Stimulated activated CD4-positive, alpha-beta T cell treated with anti-CD3 and anti-CD28 coated beads, Interleukin-15, amount 100 ng/mL, for 1 hour (primary cell): ENCODE measurements at places on chromosomes 12 and 14.
A peak's percentile ranks its signal among the peaks of the same experiment; 100 is the strongest.

DNA sequence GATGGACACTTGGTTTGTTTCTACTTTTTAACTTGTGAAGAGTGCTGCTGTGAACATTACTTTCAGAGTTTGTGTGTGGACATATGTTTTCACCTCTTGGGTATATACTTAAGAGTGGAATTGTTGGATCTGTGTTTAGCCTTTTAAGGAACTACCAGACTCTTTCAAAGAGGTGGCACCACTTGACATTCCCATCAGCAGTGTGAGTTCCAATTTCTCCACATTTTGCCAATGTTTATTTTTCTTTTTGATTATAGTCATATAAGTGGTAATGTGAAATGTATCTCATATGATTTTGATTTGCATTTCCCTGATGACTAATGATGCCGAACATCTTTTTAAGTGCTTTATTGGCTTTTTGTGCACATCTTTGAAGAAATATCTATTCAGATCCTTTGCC lies 44.8 kb downstream of the ARHGAP5 start:
- no peak for DNase-seq

GRCh38 chr14:58479975-58480374 lies 52.5 kb downstream of the KIAA0586 start:
- no peak for DNase-seq

GRCh38 chr12:6754411-6754810 lies 1.5 kb upstream of the MLF2 start:
- DNase-seq, result no peak

DNA sequence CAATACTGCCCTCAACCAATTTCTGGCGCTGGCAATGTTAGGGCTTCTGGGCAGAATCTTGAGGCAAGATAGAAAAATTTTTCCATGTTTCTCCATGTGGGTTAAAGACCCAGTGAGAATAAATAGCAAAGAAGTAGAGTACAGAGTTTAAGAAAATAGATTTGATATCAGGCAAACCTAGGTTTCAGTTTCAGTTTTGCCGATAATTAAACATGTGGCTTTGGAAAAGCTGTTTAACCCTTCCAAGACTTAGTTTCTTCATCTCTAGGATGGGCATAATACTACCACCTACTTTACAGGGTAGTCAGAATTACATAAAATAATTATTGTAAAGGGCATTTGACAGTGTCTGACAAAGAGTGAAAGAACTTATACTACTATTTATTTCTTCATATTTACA lies 360.4 kb downstream of the PCNX1 start:
- no peak for DNase-seq

DNA sequence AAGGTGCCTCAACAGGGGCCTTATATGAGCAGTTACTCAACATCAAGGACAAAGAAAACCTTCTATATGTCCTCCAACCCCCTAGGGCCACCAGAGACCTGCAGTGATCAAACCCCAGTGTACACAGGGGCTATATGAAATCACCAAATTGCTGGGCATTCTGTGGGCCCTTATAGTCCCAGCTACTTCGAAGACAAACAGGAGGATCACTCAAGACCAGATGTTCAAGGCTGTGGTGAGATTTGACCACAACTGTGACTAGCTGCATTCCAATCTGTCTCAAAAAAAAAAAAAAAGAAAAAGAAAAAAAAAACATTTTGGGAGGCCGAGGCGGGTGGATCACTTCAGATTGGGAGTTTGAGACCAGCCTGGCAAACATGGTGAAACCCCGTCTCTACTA lies 51.0 kb upstream of the PRB2 start:
- DNase-seq, result no peak

GRCh38 chr12:3152892-3153291 lies 75.7 kb downstream of the TSPAN9 start:
- DNase-seq, result no peak

DNA sequence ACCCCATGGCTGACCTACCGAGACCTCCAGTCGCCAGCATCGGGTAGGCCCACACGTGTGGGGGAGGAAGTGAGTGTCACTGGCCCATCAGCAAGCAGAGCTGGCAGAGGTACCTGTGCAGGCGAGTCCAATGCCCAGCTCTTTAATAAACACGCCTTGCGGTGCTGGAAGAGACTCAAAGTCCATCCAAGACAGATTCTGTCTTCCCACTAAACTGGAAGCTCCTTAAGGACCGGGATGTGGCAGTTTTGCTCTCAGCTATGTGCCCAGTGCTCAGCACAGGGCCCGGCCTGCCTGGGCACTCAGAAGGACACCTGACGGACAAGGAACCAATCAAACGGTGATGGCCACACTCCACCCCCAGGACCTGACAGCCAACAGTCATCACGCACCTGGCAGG lies 65.0 kb downstream of the ITPK1 start:
- no peak for DNase-seq

DNA sequence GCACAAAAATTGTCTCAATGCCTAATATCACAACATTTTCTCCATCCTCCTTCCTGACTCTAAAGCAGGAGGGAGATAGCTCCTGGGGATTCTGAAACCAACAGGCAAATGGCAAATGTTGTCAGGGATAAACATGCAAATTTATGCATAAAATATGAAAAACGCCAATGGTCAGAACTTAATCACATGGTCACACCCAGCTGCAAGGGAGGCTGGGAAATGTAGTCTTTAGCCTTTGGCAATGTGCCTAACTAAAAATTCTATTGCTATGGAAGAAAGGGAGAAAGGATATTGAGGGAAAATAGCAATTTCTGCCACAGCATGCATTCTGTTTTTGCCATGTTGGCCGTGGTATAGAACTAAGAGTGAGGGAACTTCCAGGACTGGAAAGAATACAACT lies 11.7 kb upstream of the OASL start:
- DNase-seq, result no peak

GRCh38 chr12:66393890-66394289 lies 91.6 kb downstream of the HELB start:
- no peak for DNase-seq

DNA sequence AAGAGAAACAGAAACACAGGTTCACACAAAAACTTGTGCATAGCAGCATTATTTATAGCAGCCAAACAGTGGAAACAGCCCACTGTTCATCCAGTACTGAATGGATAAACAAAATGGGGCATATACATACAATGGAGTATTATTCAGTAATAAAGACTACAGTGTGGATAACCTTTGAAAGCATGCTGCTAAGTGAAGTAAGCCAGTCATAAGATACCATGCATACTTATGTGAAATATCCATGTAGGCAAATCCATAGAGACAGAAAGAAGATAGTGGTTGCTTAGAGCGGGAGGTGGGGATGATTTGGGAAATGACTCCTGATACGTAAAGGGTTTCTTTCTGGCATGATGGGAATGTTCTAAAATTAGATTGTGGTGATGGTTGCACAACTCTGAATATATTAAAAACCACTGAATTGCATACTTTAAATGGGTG lies 99.4 kb downstream of the CRADD start:
- DNase-seq, result no peak

- DNase-seq, result no peak
Observed at GRCh38 chr12:25051171-25051570, 102.3 kb upstream of the BCAT1 start.

DNA sequence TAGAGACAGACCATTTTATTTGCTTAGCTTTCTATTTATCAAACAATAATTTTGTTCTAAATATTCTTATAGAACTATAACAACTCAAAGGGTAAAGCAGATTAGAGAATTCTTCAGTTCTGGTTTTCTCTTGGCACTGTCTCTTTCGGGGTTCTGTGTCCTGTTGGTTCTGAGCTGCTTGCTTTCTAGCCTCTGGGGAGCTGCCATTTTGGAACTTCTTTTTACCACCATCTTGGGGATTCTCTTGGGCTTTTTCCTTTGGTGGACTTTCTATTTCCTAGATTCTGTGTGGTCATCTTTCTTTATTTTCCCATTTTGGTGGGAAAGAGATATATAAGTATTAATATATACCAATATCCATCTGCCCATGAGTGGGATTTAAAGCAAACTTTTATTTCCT lies 467.7 kb downstream of the PCNX1 start:
- DNase-seq, result no peak

DNA sequence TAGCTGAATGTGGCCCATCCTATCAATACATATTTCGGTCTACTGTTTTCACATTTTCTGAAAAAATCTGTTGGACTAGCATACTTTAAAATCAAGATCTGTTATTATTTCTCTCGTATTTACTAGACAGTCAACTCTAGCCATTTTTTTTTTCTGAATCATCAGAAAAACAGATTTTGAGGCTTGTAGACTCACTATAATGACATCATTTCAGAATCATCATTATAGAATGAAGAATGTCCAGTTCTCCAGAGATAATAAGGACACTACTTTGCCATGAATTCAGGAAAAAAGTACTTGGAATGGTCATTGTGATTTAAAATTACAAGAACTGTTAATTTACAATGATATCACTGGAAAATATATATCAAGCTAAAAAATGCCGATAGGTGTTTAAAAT lies 589.8 kb downstream of the KCNH5 start:
- no peak for DNase-seq

GRCh38 chr12:16189849-16190248 lies 87.6 kb downstream of the SLC15A5 start:
- no peak for DNase-seq

DNA sequence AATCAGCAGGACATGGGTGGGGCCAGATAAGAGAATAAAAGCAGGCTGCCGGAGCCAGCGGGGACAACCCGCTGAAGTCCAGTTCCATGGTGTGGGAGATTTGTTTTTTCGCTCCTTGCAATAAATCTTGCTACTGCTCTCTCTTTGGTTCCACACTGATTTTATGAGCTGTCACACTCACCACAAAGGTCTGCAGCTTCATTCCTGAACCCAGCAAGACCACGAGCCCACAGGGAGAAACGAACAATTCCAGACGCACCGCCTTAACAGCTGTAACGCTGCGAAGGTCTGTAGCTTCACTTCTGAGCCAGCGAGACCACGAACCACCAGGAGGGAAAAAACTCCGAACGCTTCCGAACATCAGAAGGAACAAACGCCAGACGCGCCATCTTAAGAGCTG lies 2.8 kb upstream of the CNIH1 start:
- no peak for DNase-seq

GRCh38 chr14:69685218-69685616 lies 73.8 kb downstream of the SUSD6 start:
- peak; percentile 23 for DNase-seq

GRCh38 chr14:71430321-71430677 lies 501.9 kb upstream of the RGS6 start:
- DNase-seq, result no peak

DNA sequence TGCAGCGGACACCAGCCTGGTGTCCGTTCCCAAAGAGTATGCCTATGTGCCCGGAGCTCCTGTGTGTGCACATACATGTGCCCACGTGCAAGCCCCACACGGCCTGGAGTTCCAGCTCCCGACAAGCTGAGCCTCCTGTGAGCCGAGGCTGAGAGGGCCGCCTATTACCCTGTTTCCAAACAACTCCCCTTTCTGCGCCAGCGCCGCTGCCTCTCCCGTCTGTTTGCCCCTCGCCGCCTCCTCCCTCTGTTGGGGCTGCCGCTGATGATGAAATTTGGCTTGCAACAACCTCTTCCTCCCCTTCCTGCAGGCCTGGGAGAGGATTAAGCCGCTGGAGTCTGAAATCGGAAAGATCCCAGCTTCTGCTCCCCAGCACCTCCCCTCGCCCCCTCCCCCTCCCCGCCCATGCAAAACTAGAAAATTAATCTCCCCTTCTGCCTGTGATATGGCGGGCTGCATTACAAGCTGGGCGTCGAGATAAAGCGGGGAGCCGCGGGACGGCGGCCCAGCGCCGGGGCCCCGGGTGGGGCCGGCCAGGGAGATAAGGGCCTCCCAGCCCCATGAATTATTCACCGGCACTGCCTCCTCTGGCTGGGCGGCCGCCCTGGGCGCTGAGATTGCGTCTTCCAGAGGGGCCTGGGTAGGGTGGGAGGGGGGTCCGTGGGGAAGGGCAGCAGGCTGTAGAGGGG lies 6.8 kb upstream of the ASIC1 start:
- no peak for DNase-seq

GRCh38 chr12:108468196-108468968 lies 46.7 kb upstream of the FICD start:
- DNase-seq, result no peak

DNA sequence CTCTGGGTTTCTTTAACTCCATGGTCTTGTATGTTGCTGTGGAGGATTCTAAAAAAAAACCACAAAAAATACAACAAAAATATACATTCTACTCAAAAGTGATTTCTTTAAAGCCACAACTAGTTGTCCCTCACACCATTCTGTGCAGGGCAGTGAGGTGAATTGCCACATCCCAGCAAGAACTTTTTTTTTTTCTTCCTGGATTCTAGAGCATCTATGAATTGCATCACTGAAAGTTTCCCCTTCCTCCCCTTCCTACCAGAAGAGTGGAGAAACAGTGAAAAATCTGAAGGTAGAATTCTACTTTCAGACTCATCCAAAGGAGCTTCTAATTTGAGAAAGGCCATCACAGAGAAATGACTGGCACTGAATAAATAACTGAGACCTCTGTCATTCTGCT lies 395.3 kb downstream of the AEBP2 start:
- no peak for DNase-seq

GRCh38 chr12:131066207-131066885 lies 112.6 kb downstream of the ADGRD1 start:
- DNase-seq, result no peak

DNA sequence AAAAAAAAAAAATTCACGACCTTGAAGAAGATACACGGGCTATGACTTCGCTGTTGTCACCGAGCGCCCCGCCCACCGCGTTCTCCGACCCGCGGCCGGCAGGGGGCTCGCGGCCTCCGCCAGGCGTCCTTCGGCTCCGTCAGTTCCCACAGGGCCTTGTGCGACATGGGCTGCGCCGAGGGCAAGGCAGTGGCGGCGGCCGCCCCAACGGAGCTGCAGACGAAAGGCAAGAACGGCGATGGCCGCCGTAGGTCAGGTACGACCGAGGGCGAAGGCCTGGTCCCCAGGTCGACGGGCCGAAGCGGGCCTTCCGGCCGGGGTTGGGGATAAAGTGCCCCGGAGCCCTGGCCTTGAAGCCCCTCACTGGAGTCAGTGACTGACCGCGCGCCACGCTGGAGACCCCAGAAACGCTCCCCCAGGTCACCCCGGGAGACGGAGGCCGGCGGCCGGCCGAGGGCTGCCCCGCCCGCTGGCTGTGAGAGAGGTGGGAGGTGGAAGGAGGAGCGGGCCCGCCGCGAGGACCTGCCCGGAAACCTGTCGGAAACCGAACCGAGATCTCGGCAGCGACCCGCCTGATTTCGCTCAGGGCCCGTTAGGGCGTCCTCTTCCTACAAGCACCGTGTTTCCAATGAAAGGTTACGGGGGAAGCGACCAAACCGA lies at the start of gene TXNRD1:
TSS of gene TXNRD1 (plus strand) at position 142 of the 660 bp plus-strand sequence. CDS start at position 166, 24 bp downstream.
- peak; percentile 72 for DNase-seq

GRCh38 chr12:50637870-50638481 lies 125.9 kb upstream of the ATF1 start:
- DNase-seq, result no peak

DNA sequence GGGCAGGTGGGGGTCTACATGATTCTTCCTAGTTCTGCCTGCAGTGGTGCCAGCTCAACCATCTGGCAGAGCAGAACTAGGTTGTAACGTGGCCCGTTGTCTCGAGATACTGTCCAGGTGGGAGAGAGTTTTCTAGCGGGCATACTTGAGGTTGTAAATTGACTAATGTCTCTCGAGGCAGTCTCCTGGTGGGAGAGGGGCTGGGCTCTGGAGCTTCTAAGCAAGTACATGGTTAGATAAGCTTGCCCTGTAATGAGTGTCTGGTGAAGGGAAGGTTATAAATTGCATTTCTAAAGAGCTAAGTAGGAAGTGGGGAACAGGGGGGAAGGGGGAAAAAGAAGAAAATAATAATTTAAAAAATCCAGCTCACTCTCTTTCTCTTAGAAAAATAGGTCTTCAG lies 18.1 kb downstream of the BDKRB1 start:
- DNase-seq, result no peak

- no peak for DNase-seq
Observed at GRCh38 chr12:50661300-50662115, 102.4 kb upstream of the ATF1 start.
